Activated naive CD4-positive, alpha-beta T cell treated with Interleukin-2 at 50 U/mL for 16 hours (primary cell): ENCODE measurements at places on chromosomes 16 and 17.

DNA sequence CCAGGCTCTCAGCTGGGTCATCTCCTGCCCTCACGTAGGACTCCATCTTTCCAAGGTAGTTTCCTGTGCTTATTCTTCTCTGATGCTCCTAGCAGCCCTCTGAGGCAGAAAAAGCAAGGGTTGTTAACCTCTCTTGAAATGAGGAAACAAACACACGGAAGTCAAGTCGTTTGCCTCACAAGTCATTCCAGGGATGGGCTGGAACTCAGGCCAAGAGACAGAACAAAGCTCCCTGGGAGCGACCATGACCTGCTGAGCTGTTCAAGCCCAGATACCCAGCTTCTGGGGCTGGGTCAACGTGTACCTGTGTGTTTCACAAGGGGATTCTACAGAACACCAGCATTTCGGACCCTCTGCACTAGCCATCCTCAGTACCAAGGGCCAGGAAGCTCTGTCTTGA, 28.1 kb downstream of the SRL start:
- no peak for DNase-seq

GRCh38 chr17:50420419-50421112, 5.5 kb upstream of the ACSF2 start:
- no peak for DNase-seq

DNA sequence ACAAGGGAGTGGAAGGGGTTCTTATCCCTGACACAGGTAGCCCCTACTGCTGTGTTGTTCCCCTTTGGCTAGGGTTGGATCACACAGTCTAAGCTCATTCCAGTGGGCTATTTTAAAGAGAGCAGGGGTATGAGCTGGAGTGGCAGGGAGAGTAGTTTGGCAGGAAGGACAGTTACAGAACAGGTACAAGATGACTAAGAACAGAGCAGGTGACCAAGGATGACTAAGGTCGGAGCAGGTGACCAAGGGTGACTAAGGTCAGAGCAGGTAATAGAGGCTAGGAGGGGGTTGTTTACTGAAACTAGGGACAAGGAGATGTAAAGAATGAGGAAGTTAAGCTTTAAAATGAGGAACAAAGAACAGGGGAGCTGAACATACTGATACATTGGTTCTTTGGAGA, 58.8 kb downstream of the UTP18 start:
- DNase-seq: no peak

DNA sequence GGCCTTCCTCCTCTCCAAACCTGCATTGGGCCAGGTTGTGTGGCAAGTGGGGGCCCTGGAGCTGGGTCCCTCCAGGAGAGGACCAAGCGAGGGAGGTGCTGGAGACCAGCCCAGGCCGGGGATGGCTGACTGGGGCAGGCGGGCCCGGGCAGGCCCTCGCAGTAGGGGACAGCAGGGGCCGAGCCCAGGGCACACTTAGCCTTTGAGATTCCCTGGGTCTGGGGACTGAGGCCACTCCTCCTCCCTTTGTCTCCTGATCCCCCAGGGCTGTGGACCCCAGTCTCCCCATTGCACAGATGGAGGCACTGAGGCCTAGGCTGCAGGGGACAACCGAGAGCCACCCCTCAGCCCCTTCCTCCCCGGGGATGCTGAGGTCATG, 5.2 kb downstream of the FOXJ1 start:
- DNase-seq: no peak

GRCh38 chr17:3683054-3683511, 12.9 kb downstream of the P2RX5 start:
- peak; percentile 64 for DNase-seq

- DNase-seq: no peak
Observed at GRCh38 chr16:83814659-83814985, 6.8 kb downstream of the HSBP1 start.
